NCI-H524 (cell line): ENCODE measurements at places on chromosomes 4 and X.

DNA sequence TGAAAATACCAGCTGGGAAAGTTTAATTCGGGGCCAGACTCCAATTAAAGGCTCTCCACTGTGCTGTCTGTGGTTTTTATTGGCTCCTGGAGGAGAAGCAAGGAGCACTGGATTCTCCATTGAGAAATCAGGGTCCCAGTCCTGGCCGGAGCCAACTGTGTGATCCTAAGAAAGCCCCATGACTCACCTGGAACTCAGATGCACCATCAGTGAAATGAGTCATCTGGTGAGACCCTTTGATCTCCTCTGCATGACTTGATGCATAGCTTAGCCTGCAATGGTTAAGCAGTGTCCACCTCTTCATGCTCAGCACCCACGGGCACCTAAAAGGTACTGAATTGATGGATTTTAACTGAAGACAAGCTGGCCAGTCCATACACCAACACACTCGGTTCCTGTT lies 119.2 kb upstream of the VCX3B start:
- DNase-seq, result no peak

- DNase-seq, result no peak
Observed at GRCh38 chr4:87120411-87121162, 99.8 kb downstream of the KLHL8 start.

DNA sequence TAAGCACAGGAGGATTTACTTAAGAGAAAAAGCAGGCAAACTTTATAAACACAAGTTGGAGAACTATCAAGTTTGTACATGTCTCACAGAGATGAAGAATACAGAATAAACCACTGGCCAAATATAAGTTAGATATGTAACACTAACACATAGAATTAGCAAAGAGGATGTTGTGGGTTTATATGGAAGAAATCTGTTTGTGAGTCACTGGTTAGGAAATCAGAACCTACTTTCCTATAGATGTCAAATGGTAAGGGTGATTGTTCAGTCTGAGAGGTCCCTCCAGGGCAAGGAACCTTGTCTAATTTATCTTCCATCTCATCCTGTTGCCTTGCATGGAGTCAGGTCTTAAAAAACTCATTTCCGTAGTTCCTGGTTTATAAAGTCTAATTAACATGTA lies 14.8 kb upstream of the ART3 start:
- DNase-seq, result no peak

DNA sequence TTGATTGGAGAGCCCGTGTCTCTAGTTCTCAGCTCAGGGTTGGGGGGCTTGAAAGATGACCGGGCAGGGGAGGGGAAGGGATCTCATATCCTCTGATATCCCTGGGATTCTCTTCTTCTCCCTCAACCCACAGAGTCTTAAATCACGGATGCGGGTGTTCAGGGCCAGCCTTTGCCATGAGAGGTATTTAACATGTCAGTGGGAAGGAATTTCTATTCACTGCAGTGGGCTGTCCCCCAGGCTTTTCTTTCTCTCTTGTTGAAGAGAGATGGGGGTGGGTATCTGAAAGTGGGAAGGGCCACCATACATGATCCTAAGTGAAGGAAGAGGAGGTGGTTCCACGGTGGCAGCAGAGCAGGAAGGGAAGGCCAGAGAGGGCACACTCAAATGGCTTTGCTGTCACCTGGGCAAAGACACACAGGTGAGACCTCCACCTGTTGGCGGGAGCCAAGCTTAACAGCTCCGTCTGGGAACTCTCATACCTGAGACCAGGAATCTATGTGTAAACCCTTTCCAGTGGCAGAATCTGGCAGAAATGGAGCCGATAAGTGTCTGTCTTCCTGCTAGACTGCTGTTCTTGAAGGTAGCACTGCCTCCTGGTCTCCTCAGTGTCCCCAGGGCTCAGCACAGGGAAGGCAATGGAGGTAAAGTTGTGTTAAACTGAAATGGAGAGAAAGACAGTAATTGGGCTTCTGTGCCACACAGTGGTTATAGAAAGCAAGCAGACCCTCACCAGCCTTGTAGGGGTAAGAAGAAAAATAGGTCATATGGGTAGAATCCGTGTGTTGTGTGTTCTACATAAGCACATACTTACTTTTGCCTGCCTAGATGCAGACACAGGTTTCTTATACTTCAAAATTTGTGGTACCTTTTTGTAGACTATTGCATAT lies 49.4 kb downstream of the RHOH start:
- no peak for DNase-seq

GRCh38 chr4:48275247-48275646 lies 5.6 kb upstream of the TEC start:
- no peak for DNase-seq

DNA sequence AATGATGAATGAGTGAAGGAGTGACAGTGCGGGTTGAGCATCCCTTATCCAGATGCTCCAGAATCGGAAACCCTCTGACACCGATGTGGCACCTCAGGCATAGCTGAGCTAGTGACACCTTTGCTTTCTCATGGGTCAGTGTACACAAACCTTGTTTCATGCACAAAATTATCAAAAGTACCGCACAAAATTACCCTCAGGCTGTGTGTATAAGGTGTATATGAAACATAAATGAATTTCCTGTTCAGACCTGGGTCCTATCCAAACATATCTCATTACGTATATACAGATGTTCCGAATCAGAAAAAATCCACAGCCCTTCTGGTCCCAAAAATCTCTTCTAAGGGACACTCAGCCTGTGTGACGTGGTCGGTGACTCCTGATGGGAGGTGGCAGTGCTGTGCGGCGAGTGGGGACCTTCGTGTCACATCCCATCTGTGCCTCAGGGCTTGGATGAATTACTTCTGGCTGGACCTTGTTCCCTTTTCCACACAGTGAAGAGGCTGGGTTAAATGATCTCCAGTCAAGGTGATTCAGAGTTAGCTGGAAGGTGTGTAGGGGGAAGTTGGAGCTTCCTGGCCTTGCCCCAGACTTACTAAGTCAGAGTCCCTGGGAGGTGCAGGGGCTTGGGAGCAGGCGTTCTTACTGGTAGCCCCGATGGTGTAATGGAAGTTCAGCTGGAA lies 18.8 kb downstream of the RGS12 start:
- no peak for DNase-seq

DNA sequence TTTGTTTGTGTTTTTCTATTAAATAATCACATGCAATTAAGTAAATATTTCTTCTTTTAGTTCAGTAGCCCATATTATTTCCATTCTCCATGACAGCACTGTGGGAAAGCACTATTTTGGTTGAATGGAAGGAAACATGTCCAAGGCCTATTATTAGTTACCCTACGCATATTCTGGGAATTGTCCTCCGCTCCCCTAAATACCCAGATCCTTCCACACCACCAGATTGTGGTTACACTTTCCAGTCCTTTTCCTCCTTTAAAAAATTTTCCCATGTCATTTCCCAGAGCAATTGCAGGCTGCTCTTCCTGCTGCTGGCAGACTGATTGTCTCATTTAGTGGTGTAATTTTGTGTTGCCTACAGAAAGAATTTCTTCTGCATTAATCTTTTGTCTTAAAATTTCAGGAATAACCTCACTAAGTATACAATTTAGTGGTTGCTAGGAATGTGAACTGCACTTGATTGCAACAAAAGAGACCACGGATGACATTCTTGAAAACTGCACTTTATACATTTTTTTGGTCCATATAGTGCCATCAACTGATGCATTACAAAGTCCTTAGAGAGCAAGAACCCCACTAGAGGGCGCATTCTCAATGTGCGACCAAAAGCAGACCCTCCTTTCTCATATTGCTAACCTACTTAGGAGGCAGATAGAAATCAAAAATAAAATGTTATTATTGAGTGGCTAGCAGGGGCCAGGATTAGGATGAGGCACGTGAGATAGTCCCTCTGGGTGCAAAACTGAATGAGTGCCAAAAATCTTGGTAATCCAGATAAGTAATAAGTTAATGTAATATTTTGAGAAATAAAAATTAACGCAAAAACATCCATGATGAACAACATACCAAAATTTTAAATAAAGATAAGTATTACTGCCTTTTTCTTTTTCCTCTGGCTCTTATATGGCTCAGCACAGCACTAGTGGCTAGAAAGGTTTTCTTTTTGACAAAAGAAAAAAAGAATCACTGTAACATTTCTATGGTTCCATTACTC lies 98.8 kb upstream of the IQCM start:
- DNase-seq, result peak; percentile 51

DNA sequence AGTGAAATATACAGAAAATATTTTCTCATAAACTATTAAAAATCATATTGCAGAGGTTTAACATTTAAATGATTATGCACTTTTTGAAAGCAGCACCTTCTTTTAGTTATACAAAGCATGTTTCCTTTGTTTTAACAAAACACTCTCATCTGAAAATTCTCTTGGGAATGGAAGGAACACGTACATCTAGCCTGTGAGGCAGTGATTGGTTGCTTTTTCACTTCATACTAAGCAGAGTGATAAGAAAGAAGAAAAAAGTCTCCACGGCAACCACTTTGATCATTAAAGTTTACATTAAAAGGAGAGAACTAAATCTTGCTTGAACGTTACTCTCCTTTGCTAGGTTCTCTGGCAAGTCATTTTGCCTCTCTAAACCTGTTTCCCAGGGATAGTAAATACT lies 41.7 kb upstream of the H2AZ1 start:
- no peak for DNase-seq

- peak; percentile 19 for DNase-seq
Observed at GRCh38 chr4:154626793-154627484, 14.5 kb upstream of the FGG start.

DNA sequence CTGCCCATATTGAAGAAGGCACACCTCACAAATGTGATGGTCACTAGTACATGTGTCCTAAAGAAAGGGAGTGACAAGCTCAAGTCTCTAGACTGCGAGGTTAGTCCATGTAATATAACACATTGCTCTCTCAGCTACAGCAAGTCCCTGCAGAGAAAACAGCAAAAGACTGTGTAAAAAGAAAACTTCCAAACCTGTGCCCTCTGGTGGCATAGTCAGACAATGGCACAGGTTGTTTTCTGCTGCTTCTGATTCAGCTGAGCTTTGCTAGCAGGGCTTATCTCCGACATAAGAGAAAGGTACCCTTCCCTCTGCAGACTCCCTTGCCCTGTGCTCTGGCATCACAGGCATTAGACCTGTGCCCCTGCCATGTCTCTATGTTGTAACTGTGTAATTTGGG lies 1.4 kb upstream of the SERPINA7 start:
- DNase-seq, result peak; percentile 1

DNA sequence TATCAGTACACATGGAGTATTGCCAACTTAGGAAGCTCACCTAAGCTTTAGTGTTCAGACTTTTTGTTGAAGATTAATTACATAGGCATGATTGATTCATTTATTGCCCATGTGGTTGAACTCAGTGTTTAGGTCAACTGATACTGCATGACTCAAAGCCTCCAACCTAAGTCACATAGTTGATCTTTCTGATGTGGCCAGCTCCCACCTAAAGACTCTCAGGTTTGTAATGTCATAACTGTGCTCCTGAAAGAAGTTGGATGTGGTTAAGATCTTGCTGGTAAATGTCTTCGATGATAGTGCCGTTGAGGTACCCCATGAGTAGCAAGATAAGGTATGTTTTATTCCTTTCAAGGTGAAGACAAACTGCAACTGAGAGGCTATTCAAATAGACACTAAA lies 192.5 kb downstream of the EDA start:
- DNase-seq, result no peak

- no peak for DNase-seq
Observed at GRCh38 chr4:56215141-56215783, 172.0 kb downstream of the AASDH start.

DNA sequence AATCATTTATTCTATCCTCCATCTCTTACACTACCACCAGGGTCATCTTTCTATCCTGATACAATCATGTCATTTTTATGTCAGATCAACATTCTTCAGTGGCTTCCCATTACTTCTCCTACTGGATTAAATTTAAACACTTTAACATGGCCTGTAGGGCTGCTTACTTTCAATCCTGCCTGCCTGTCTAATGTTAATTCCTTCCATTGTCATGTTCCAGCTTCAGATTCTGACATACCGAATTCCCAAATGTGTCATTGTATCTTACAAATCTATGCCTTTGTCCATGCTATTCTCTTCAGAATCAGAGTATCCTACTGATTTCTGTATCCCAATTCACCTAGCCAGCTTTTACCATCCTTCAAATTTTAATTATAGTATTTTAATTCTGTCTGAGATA lies 49.9 kb upstream of the FHDC1 start:
- DNase-seq, result no peak

GRCh38 chr4:7800410-7800809 lies 139.3 kb downstream of the AFAP1 start:
- no peak for DNase-seq

GRCh38 chr4:15526924-15527592 lies 57.4 kb downstream of the CC2D2A start:
- DNase-seq, result no peak

DNA sequence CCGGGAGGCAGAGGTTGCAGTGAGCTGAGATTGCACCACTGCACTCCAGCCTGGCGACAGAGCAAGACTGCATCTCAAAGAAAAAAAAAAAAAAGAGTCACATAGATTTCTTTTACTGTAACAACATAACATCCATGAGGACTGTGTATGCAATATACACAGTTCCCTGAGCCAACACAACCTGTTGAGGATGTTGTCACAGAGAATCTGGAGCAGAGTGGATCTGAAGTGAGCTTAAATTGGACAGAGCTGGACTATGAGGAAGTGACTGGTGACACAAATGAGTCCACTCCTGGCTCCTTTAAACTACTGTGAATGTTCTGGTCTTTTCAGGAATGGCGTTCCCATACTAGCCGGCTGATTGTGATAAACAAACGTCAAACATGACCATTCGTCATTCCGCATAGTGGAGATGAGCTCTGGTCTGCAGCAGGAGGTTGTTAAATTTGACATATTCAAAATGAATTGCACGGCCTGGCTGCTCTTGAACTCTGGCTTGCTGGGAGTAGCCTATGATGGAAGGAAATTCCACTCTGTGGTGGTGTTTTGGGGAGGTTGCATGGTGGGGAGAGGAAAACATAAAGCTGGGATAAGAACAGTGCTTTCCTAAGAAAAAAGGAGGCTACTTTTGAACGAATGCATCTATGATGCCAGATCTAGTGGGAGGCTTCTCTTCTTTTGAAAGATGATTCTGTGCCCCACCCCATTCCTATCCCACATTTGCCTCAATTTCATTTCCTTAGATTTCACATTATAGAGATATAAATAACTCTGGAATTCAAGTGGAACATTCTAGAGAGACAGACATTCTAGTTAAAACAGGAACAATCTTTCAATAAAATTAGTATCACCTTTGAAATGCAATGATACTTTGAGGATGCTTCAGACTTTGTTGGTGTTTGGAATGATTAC lies 149.5 kb downstream of the SHROOM3 start:
- DNase-seq, result no peak

DNA sequence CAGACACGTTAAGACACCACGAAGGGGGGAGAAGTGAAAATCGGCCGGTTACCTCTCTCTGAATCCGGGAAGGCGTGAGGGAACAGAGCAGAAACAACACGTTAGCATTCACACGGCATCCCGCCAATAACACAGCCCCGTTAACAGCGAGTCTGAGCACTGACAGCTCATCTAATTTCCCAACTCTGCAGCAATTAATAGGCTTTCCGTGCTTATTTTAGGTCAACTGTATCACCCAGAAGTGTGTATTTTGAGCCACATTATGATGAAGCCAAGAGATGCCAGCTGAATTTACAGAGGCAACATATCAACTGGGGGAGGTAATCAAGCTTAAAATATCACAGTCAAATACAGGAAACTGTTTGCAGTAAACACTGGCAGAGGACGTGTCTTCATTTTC lies 92.6 kb downstream of the NSUN7 start:
- no peak for DNase-seq
